ENCODE measurements at places on chromosomes 5 and 9.
A peak's percentile ranks its signal among the peaks of the same experiment; 100 is the strongest.

DNA sequence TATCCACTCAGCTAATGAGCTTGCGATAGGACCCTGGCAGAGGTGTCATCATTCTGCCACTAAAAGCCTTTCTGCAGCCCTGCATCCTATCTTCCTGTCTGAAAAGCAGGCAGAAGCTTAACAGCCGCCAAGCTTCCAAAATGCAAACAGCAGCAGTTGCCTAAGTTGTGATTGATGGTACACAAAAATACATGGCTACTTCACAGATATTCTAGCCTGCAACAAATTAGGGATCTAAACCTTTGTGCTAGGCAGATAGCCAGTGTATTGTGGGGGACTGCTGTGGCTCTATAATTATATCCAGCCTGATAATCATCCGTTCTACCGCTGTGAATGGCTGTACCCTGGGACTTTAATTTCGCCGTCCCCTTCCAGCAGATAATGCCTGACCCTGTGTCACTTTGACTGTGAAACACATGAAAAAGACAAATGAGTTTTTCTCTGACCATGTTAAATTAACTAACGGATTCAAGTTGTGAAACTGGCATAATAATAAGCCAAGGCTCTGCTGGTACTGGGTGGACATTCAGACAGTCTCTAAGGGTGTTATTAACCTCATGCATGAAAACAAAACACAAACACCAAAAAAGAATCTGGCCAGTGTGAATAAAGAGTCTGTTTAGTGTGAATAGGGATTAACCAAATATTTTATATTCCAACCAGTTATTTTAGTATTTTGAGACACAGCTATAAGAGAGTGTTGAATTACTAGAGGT lies 45.9 kb downstream of the SEMA6A start:
- DNase-seq, result no peak

- DNase-seq, result peak; percentile 87
Measured at GRCh38 chr5:142600611-142601358, 85.1 kb downstream of the FGF1 start.

DNA sequence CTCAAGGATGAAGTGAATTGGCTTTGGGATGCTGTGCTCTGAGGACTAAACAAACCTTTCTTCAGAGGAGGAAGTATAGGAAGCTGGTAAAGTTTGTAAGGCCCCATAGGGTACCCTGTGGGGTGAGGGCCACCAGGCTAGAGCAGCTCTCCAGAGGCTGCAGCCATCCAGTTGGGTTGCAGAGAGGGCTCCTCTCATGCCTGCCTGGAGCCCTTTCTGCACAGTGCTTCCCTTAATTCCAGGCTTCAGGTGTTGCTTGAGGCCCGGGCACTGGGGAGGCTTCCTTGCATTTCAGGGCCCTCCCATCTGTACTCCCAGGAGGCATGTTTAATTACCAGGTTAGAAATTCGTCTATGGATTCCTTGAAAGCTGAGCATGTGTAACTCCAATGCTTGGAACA lies 95.3 kb upstream of the FSTL4 start:
- DNase-seq, result no peak

DNA sequence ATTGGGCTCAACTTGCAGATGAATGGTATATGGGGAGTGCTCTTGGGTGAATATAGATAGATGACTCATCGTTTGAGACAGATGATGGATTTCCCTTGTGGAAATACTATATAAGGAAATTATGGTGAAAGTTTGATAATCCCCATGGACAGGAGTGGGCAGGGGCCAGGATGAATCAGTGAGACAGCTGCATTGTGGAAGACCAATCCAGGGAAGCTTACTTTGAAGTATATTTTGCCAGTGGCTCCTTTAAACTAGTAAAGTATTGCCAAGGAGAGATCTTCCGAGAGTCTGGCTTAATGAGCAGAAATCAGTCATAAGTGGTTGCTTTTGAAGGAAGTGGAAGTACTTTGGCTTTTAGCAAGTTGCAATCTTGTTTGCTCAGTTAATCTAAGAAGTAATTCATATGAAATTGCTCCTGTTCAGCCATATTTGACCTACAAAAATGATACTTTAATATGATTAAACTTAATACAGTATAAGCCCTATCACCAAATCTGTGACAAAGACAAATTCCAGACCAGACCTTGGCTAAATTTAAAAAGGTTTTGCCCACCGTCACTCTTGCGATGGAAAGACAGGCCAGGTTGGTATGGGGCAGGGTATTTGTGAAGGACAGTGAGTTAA lies 9.3 kb upstream of the TNC start:
- DNase-seq, result no peak

- DNase-seq, result no peak
Measured at GRCh38 chr9:132295181-132295580, 59.6 kb downstream of the SETX start.

Measured in femur (tissue), 1 donor.